GM04503 (cell line): ENCODE measurements at places on chromosomes 11 and 22.
A peak's percentile ranks its signal among the peaks of the same experiment; 100 is the strongest.

- DNase-seq: no peak
Observed at GRCh38 chr22:42389143-42389542, 43.1 kb downstream of the NFAM1 start.

DNA sequence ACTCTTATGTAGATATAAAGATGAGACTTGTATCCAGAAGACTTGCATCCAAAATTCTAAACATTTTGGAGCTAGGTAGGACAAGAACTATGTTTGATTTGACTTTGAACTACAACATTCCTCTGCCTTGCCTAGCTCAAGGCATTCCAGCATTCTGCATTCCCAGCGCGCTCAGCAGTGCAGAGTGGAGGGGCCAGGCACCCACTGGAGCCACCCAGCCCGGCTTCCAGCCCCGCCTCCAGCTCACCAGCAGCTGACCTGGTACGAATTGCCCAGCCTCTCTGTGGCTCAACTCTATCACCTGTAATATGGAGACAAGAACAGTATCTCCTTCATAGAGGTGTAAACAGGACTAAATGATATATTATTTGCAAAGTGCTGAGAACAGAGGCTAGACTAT is 28.8 kb downstream of the PRDM10 start:
- DNase-seq: no peak

DNA sequence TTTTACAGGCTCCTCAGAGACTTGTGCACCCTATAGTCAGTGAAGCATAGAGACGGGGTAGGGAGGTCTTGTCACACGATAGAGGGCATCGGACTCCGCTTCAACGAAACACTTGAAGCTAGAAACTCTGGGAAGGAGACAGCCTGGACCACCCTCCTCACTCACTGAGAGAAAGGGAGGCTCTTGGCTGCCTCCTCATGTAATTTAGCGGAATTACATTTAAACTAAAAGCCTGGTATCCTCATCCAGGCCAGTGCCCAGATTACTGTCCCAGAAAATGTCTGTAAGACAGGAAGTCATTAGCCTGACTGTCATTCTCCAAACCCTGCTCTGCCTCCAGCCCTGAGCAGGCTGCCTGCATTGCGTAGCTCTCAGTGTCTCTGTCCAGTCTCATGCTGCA is 36.0 kb downstream of the TTLL1 start:
- no peak for DNase-seq

DNA sequence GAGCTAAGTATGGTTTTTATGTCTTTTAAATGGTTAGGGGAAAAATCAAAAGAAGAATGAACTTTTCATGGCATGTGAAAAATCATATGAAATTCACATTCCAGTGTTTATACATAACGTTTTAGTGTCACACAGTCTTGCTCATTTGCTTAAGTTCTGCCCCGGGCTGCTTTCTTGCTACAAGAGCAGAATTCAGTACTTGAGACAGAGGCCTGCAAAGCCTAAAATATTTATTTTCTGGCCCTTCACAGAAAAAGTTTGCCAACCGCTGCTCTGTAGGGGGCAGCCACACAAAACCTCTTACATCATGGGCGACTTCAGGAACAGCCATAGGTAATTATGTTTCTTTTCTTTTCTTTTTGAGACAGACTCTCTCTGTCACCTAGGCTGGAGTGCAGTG is 1.0 kb upstream of the ATG2A start:
- DNase-seq: peak; percentile 26

- DNase-seq: no peak
Observed at GRCh38 chr11:8086001-8086479, 5.0 kb downstream of the TUB start.
